Activated T-helper 2 cell treated with anti-CD3 and anti-CD28 coated beads, Interferon-gamma antibody, Interleukin-2, Interleukin-4, amounts not matched to agents 10 μg/mL and 5 μg/mL and 100 μg/mL, durations not matched to agents 14 hours and 24 hours and 36 hours (primary cell): ENCODE measurements at places on chromosomes 11 and 22. TPM values are rescaled to one million over a fixed set of nuclear protein-coding genes. Genes with fewer than 3 reads are reported as not detected.

- H3K4me1 ChIP-seq = no peaks in the 10 kb centered on the region
- no peaks in the 10 kb centered on the region for H3K27me3 ChIP-seq
Observed at GRCh38 chr11:84247926-84248325, 961.8 kb upstream of the CCDC90B start.

DNA sequence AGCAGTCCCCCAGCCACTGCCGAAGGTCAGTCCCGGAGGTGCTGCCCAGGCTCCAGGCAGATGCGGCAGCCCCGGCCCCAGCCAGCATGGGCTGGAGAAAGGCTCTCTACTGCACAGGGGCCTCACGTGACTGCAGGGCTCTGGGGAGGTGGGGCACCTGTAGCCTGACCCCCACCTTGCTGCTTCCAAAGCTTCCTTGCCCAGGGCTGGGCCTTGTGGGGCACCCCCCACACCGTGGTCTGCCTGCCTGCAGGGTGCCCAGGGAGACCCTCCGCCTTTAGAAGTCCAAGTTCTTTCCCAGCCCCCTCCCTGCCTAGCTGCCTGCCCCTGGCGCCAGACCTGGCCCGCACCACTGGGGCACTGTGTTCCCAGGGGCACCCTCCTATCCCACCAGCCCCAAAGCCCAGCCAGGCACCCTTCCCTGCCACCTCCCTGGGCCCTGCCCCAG lies 28.4 kb upstream of the TXNRD2 start:
- H3K4me3 ChIP-seq = no peak overlapping the region
- no peaks in the 10 kb centered on the region for H3K4me1 ChIP-seq
- peaks cover 9% of the 10 kb centered on the region for H3K36me3 ChIP-seq
- no peak for DNase-seq

DNA sequence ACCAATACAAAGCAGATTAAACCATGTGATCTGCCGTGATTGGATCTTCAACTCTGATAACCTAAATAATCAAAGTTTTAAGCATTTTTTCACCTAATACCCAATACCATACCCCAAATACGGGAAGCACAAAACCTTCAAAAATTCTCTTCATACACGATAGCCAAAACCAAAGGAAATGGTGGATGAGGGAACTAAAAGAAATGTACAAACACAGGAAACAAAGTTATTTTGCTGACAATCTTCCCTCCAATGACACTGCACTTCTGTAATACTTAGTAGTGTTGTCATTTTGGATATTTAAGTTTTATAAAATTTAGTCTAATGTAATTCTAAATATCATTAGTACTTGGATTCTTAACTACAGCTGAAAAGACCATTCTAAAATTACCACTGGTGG lies 27.0 kb downstream of the CSTF3 start:
- peaks cover 15% of the 10 kb centered on the region for H3K36me3 ChIP-seq
- H3K27me3 ChIP-seq = no peaks in the 10 kb centered on the region
- no peak overlapping the region for H3K27ac ChIP-seq
- no peak for DNase-seq

- H3K4me1 ChIP-seq = peaks cover 24% of the 10 kb centered on the region
- no peak overlapping the region for H3K4me3 ChIP-seq
- H3K36me3 ChIP-seq = peaks cover 72% of the 10 kb centered on the region
- no peak overlapping the region for H3K27ac ChIP-seq
- no peaks in the 10 kb centered on the region for H3K27me3 ChIP-seq
- DNase-seq = no peak
Observed at GRCh38 chr11:68480852-68481510, 20.4 kb downstream of the PPP6R3 start.

DNA sequence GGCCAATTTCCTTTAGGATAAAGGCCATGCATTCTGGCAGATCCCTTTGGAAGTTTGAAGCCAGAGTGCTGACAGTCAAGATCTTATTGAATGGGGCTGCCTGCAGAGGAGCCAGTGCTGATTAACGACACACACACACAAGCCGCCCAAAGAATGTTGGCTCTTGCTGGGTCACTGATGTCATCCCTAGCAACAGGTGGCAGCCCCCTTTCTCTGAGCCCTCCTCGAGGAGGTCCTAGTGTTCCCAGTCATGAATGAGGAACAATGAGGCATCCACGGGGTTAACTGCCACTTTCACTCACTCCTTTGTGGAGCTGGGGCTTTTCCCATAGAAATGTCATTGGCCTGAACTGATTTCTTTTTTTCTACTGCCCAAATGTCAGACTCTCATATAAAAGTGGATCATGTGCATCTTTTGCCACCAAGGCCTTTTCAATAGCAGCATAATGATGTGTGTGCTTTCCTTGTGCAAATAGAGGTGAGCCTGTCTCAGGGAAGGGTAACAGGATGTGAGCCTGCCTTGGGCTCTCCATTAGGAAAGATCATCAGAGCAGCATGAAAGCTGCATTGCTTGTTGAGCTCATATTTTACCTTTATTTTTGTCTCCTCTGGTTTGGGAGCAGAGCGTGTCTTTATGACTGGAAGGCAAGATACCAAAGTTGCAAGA lies 301.8 kb upstream of the MTNR1B start:
- no peak for DNase-seq
- H3K4me1 ChIP-seq = no peaks in the 10 kb centered on the region
- H3K4me3 ChIP-seq = no peak overlapping the region
- no peaks in the 10 kb centered on the region for H3K36me3 ChIP-seq

DNA sequence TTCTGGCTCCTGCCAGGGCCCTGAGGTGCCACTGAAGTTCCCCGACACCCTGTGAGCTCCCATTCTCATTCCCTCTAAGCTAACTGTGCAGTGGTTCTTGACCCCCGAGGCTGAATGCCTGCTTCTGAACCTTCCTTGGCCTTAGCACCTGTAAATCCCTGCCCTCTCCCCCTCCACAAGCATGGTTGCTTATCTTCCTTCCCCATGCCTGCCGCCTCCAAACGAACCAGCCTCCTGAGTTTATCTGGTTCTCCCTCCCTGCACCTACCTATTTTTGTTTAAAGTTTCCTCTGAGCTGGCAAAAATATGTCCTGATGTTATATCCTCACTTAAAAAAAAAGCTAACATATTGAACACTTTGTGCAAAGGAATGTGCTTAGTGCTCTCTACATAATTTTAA lies 33.9 kb downstream of the PPFIBP2 start:
- H3K4me1 ChIP-seq = no peaks in the 10 kb centered on the region
- no peak overlapping the region for H3K4me3 ChIP-seq
- no peak overlapping the region for H3K27ac ChIP-seq
- H3K36me3 ChIP-seq = no peaks in the 10 kb centered on the region

- peaks cover 47% of the 10 kb centered on the region for H3K4me1 ChIP-seq
- peak overlapping the region; percentile 74 for H3K27ac ChIP-seq
- no peaks in the 10 kb centered on the region for H3K27me3 ChIP-seq
- H3K36me3 ChIP-seq = peaks cover 9% of the 10 kb centered on the region
- no peak overlapping the region for H3K4me3 ChIP-seq
Observed at GRCh38 chr22:28402539-28402938, 277.1 kb downstream of the TTC28 start.

- H3K36me3 ChIP-seq = no peaks in the 10 kb centered on the region
- peaks cover 4% of the 10 kb centered on the region for H3K4me1 ChIP-seq
- DNase-seq = no peak
- no peak overlapping the region for H3K4me3 ChIP-seq
- H3K27ac ChIP-seq = no peak overlapping the region
Observed at GRCh38 chr22:43389227-43389836, 22.5 kb upstream of the MPPED1 start.

- H3K4me3 ChIP-seq = no peak overlapping the region
- no peaks in the 10 kb centered on the region for H3K36me3 ChIP-seq
Observed at GRCh38 chr11:2367266-2368160, 9.6 kb upstream of the CD81 start.

DNA sequence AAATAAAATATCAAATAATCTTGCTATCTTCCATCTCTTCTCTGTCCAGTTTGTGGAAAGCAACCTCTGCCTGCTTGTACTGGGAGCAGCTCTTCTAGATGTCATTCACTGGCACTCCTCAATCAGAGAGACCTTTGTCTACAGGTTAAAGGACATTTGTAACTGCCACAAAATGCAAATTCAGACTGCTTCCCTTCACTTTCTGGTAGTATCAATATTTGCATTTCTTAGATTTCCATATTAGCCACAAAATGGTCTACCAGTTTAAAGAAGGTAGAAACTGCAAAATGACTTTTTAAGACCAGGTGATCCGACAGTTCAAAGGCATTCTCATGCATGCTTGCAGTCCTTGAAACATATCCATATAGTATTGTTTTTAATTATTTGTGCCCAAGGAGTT lies 51.7 kb upstream of the RCN1 start:
- no peaks in the 10 kb centered on the region for H3K4me1 ChIP-seq
- no peak for DNase-seq
- no peak overlapping the region for H3K27ac ChIP-seq

GRCh38 chr11:73974604-73975478 lies 7.8 kb downstream of the UCP2 start:
- H3K27me3 ChIP-seq = no peaks in the 10 kb centered on the region
- peaks cover 69% of the 10 kb centered on the region for H3K4me1 ChIP-seq
- no peak for DNase-seq
- H3K4me3 ChIP-seq = peak overlapping the region; percentile 27

- no peak for DNase-seq
- H3K4me1 ChIP-seq = no peaks in the 10 kb centered on the region
- no peaks in the 10 kb centered on the region for H3K27me3 ChIP-seq
- no peak overlapping the region for H3K4me3 ChIP-seq
Observed at GRCh38 chr11:101726988-101727387, 143.2 kb upstream of the TRPC6 start.

GRCh38 chr11:92455210-92455790 lies 230.7 kb downstream of the FAT3 start:
- no peak overlapping the region for H3K4me3 ChIP-seq
- no peak for DNase-seq
- no peaks in the 10 kb centered on the region for H3K36me3 ChIP-seq
- H3K4me1 ChIP-seq = peaks cover 4% of the 10 kb centered on the region
- no peaks in the 10 kb centered on the region for H3K27me3 ChIP-seq

- H3K36me3 ChIP-seq = no peaks in the 10 kb centered on the region
- H3K27me3 ChIP-seq = no peaks in the 10 kb centered on the region
- DNase-seq = no peak
Observed at GRCh38 chr22:32634421-32634981, 159.9 kb downstream of the FBXO7 start.

DNA sequence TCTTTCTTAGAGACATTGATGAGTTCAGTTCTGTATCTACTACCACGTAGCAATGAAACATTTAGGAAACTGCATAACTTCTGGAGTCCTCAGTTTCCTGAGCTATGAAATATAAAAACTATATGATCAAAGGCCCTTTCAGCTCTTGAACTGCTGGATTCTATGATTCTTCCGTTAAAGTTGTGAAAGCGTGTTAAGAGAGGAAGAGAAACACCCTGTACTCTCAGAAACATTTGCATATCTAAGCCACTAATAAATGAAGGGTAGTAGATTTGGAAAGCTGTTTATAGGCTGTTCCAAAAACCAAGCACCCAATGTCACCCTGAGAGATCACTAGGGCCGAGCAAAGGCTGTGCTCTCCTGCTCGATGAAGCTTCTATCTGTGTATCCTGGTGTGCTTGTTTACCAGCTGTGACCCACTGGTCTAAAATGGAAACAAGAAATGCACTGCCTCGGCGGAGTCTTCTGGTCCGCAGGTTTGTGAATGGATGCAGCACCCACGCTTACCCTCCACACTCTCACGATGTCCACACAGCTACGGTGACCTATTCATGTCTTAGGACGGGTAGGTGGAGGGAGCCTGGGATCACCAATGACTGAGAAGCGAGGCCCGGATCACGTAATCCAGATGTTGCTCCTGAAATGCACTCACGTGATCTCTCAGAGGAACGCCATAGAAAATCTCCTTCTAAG lies 325.8 kb downstream of the OPCML start:
- DNase-seq = no peak
- no peak overlapping the region for H3K27ac ChIP-seq
- no peak overlapping the region for H3K4me3 ChIP-seq

DNA sequence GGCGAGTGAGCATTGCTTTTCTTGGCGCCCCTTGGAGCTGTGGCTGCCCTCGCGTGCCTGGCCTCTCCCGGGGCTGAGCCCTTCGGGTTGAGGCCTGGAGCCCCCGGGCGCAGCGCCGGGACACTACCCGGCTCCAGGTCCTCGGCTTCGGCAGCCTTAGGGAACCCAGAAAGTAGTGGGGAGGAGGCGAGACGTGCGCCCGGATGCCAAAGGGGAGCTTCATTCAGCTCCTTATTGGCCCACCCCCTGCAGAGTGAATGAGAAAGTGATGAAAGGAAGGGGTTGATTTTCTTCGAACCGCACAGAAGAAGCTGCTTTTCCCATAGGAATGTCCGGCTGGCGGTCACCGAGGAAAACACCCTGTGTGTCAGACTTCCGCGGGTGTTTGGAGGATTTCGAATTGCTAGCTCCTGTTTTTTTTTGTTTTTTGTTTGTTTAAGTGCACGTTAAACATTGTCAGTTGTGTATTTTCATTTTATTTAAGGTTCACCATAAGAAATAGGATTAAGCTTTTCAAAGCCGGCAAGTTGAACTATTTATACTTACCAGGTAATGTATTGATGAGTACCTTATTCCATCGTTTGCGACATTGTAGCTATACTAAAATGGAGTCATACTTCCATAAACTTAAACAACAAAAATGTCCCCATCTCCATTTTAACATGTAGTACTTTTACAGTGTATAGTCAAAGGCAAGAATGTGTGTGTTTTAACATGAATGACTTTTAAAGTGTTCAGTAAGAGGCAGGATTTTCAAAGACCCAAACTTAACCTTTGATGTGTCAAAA lies 841 bp upstream of the EIF4G2 start:
- H3K27me3 ChIP-seq = peaks cover 2% of the 10 kb centered on the region
- peaks cover 43% of the 10 kb centered on the region for H3K36me3 ChIP-seq
- peak overlapping the region; percentile 98 for H3K27ac ChIP-seq

DNA sequence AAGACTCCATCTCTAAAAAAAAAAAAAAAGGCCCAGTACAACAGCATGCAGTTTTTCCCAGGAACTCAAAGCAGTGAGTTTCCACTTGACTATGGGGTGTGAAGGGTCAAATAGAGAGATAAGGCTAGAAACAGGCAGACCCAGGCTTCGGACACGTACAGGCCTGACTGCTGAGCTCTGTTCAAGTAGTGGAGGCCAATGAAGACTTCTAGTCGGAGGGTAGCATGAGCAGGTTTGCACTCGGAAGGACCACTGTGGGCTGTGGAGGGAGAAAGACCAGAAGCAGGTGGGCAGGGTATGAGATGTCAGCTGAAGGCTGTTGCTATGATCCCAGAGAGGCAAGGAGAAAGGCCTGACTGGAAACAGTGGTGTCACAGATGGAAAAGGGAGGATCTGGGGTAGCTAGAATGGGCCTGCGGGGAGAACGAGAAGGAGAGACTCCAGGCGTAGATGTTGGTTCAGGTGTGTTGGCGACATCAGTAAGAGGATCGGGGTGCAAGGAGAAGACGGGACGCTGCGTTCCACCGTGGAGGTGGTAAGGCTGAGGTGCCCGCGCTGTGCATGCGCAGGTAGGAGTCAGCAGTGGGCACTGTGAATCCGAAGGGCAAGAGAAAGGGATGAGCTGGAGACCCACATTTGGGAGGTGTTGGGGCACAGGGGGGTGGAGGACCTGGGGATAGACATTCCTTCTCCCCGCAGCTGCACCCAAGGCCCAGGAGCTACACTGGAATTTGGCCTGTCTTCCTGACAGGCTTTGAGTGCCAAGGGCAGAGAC lies 49.4 kb upstream of the RAB1B start:
- H3K4me1 ChIP-seq = peaks cover 13% of the 10 kb centered on the region
- DNase-seq = no peak
- H3K4me3 ChIP-seq = no peak overlapping the region
- no peaks in the 10 kb centered on the region for H3K27me3 ChIP-seq
- peaks cover 50% of the 10 kb centered on the region for H3K36me3 ChIP-seq

C1QTNF4 gene
- 0.21 and 0.30 TPM in 2 replicates for total RNA-seq

BDNF gene
- total RNA-seq = not detected in 2 replicates

YPEL1 gene
- total RNA-seq = 1.5 and 1.9 TPM in 2 replicates

TTC28 gene
- 0.82 and 1.4 TPM in 2 replicates for total RNA-seq

TSGA10IP gene
- total RNA-seq = not detected in 2 replicates

CDC42EP1 gene
- total RNA-seq = 0.74 and 1.1 TPM in 2 replicates

TECTA gene
- 0.09 and 0.46 TPM in 2 replicates for total RNA-seq

F2 gene
- 0.11 TPM in 1 of 2 replicates, not detected in the other for total RNA-seq

ANKK1 gene
- 0.11 TPM in 1 of 2 replicates, not detected in the other for total RNA-seq

ABCC8 gene
- total RNA-seq = 0.30 TPM in 1 of 2 replicates, not detected in the other

OR2AG2 gene
- 0.34 and 0.60 TPM in 2 replicates for total RNA-seq
